ENCODE measurements at places on chromosomes 12 and 14. TPM values are rescaled to one million over a fixed set of nuclear protein-coding genes. Genes with fewer than 3 reads are reported as not detected.

The SDS gene
- not detected for total RNA-seq

The KERA gene
- not detected for total RNA-seq

The SYNDIG1L gene
- under 0.01 TPM for total RNA-seq

The SMOC1 gene
- 96.4 TPM for total RNA-seq

The LMNTD1 gene
- total RNA-seq: 0.52 TPM

The GZMH gene
- total RNA-seq: not detected

The TMTC1 gene
- total RNA-seq: 127 TPM

The CAPZA3 gene
- not detected for total RNA-seq

The PTCSC3 gene
- not detected for total RNA-seq

The ALDH1L2 gene
- total RNA-seq: 60.5 TPM

The HOXC4 gene
- 2.2 TPM for total RNA-seq

The KCNC2 gene
- not detected for total RNA-seq

The GLI1 gene
- 0.26 TPM for total RNA-seq

The GARIN6 gene
- not detected for total RNA-seq

The CYP46A1 gene
- 1.1 TPM for total RNA-seq

The CD163 gene
- not detected for total RNA-seq

The GNS gene
- total RNA-seq: 198 TPM

The SMCO2 gene
- 1.6 TPM for total RNA-seq

The PKP2 gene
- not detected for total RNA-seq

The CLEC1A gene
- total RNA-seq: under 0.01 TPM

The IFI27 gene
- total RNA-seq: 66.0 TPM

The WNT1 gene
- total RNA-seq: not detected

The DERA gene
- total RNA-seq: 61.7 TPM

The DNAH10 gene
- 0.26 TPM for total RNA-seq

The LRP1-AS gene
- total RNA-seq: not detected

The LRTM2 gene
- total RNA-seq: not detected

The CNTN1 gene
- not detected for total RNA-seq

The SLC5A8 gene
- total RNA-seq: not detected

The PARPBP gene
- total RNA-seq: 11.1 TPM

The SLC39A2 gene
- 0.11 TPM for total RNA-seq

The CYP27B1 gene
- total RNA-seq: 0.22 TPM

The SERPINA5 gene
- total RNA-seq: 4.6 TPM

The KIF26A gene
- 0.78 TPM for total RNA-seq

The ALX1 gene
- not detected for total RNA-seq

The TEX52 gene
- not detected for total RNA-seq

Measured in articular chondrocyte of knee joint (primary cell).